ENCODE measurements at places on chromosomes 2 and 18.
A peak's percentile ranks its signal among the peaks of the same experiment; 100 is the strongest.

DNA sequence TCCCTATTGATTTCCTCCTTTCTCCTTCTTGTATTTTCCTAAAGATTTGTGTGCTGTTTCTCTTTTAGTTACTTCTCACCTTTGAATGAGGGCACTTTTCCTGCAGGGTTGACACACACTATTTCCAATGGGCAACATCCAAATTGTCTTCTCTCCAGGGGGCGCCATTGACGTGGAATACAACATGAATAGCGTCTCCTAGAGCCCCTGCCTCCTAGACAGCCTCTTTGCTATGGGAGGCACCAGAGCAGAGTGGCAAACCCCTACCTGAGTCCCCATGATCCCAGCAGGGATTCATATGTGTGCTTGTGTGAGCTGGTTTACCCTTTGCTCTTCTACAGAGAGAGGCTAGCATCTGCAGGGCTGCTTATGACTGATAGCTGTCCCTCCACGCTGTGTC, 61.3 kb upstream of the ITSN2 start:
- no peak for DNase-seq

DNA sequence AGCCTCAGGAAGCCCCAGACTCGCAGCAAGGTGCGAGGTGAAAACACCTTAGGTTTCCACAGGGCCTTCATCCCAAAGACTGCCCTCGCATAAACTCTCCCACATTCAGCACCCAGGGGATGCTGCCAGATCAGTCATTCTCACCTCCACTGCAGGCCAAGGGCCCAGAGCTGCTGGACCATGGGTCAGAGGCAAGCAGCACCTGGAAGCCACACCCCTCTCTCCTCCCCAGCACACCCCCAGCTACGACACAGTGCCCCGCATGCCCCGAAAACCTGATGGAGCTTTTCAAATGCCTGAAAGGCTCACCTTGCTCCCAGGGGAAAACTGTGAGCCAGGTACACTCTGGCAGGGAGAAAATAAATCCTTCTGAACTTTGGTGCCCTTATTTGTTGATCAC, 31.9 kb upstream of the LDLRAD4 start:
- no peak for DNase-seq

DNA sequence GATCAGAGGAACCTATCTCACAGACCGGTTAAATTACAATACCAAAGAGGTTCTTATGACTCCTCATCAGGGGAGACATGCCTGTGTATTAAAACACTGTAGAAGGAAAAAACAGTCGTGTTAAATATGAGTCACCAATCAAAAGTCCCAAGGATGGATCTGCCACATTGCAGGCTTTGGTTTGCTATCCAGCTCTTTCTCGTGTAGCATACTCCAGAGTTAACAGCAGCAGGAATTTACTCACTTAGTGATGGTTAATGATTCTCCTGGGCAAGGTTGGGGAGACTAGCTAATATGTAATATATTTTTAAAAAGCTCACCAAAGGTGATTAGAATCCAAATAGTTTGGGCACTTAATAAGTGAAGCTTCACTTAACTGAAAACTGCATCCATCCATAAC, 109.7 kb downstream of the MBD5 start:
- DNase-seq = peak; percentile 22

- DNase-seq = no peak
Observed at GRCh38 chr2:98298683-98299164, 47.5 kb upstream of the CNGA3 start.

GRCh38 chr2:20231598-20232026, 6.7 kb upstream of the SDC1 start:
- DNase-seq = no peak

- peak; percentile 76 for DNase-seq
Observed at GRCh38 chr18:77071711-77072292, 60.8 kb downstream of the MBP start.

DNA sequence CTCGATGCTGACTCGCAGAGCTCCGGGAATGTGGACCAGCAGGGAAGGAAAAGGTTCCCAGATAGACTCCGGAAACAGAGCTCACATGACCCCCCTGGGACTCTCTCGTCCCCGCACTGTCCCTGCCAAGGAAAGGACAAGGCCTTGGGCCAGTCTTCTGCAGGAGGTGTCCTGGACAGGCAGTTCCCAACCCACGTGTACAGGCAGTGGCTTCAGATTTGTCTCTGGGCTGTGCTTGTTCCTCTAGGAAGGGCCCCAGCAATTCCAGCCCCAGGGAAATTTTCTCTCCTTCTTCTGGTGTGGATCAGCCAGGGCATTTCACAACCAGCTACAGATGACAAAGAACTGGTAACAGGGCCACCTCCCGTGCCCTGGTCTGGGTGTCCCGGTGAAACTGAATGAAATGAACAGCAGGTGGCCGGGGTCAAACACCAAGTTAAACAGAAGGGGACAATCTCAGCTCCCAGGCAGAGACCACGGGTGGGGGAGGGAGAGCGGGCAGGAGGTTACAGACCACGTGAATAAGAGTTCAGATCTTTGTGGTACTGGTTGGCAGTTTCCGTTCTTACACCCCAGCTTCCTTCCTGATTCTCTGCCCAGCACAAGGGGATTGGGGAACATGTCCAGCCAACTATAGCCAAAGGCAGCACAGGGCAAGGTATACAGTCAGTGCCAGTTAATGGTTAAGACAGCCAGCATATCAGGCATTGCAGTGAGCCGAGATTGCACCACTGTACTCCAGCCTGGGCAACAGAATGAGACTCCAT, 52.2 kb upstream of the CAB39 start:
- no peak for DNase-seq
